ENCODE measurements at places on chromosomes 5 and 9.

DNA sequence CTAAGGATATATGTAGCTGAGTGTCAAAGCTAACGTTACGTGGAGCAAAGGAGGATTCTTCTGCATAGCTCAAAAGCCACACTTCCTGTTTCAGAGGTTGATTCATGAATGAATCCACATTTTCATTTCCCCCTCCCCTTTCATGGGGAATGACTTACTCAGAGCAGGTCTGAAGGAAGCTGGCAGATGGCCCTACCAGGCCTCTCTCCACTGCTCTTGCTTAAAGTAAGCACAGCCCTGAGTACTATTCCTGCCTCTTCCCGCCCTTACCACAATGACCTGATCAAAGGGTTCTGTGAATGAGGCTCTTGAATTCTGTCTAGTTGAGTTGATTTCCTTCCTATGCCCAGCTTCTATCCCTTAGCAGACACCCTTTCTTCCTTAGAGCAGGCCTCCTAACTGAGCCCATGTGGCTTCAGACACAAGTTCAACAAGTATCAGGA is 6.3 kb downstream of the IGIP start:
- DNase-seq: peak; percentile 64

GRCh38 chr5:180330810-180331646 is 22.1 kb downstream of the GFPT2 start:
- DNase-seq: no peak

GRCh38 chr5:163305655-163306054 is 131.7 kb upstream of the CCNG1 start:
- DNase-seq: no peak

- peak; percentile 33 for DNase-seq
Observed at GRCh38 chr5:108345541-108346171, 36.2 kb downstream of the FBXL17 start.

- DNase-seq: no peak
Observed at GRCh38 chr9:109109967-109110328, 9.8 kb downstream of the TMEM245 start.

DNA sequence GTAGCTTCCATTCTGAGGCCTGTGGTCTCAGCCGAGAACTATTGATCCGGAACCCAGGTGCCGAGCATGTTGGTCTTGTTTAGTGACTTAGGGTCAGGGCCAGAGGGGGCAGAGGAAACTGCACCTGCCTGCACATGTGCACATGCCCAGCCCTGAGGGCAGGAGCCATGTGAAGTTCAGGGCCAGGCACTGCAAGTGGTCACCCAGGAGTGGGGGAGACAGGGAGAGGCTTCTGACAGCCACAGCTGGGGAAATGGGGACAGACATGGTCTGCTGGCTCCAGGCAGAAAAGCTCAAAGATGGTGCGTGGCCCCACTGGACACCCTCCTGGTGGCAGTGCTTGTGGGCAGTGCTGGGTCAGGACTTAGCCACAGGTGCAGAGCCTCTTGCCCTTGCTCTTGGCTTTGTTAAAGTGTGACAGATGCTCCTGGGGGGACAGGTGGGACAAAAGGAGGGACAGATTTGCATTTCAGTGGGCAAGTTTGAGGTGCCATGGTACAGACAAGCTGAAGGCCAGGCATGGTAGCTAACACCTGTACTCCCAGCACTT is 134.4 kb downstream of the CACNA1B start:
- DNase-seq: no peak

DNA sequence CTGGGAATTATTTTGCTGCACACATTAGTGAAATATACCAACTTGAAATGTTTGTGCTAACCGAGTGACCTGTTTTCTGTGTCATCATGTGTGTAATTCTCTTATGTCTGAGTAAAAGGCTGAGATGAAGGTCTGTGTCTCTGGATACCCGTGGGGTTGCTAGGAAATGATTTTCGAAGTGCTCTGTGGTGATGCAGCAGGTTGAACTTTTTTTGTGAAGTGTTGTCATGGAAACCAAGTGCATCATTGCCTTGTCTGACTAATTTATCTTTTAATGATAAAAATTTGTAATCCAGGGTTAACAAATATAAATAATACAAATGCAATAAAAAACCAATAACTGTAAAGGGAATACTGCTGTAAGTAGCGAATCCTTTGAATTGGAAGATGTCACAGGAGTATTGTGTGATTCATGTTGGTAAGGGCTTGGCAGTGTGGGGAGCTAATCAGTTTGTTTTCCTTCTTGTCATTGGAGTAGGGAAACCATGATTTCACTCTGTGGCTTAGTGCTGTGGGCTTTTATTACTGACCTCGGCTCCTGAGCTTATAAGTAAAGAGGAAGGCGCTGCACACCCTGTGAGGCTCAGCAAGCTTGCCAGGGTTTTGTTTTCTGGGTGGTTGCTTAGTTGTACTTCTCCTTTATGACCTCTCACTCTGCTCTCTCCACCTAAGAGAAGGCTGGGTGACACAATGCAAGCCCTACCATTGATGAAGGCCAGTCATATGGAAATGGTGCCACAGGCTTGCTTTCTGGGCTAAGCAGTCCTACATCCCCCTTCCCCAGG is 22.3 kb downstream of the PDE8B start:
- peak; percentile 76 for DNase-seq

DNA sequence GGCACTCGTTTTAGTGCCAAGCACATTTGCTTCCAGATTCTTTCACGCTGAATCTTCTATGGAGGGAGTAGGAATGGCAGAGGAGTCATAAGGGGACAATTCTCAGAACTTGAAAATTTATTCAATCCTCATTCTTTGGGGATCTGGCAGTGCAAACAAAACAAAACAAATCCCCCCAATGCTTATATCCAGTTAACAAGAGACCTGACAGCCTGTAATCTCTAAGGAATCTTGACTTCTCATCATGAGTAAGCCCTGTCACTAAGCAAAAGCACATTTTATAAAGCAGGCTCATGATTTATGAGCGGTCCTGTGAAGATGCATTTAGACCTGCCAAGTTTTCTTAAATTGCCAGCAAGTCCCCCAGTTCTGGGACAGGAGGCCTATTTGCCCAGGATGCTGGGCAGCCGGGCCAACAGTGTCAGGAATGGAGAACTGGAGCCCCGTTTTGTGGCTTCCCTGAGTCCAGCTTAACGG is 513.9 kb downstream of the CTNND2 start:
- no peak for DNase-seq

DNA sequence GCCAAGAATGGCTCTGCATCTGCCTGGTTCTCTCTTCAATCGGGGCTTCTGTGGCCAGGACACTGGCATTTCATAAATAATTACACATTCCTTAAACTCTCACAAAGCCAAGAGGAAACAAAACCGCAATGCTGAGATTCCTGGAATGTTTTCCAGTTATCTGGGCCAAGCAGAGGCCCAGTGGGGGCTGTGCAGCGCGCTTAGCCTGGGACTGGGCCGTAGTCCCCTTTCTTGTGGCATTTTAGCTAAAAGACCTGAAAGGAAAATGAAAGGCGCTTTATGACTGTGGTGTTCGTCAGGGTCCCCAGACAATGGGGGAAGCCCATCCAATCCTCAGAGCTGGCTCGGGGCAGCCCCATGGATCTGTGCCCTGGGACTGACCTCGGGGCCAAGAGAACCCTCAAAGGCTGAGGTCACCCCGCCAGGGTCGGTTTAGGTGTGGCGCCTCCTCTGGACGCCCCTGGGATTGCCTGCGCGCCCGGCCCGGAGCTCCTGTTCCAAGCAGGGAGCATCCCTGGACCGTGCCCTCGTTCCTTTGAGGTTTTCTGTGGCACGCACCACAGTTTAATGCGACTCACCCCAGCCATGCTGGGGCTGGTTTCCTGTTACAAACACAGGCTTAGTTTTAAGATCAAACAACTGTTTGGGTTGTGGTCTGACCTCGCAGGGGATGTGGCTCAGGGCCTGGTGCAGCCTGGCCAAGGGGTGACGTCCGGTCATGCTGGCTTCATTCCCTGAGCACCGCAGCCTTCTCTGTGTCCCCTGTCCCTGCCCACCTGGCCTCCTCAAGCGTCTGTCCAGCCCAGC is 51.5 kb upstream of the NKD2 start:
- DNase-seq: no peak

DNA sequence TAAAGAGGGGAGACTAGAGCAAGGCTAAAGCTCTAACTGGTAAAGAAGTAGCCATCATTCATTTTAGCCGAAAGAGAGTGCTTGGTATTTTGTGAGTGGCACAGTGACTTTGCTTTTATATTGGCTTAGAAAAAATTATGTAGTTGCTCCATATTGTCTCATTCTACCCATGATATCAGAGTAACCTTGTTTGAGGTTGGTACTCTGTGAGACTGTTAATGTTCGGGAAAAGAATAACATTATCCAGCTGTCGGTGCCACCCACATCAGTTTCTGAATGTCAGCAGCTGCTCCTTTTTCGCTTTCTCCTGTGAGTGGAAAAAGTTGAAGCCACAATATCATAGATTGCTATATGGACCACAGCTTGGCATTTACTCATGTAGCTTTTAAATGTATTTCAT is 376.4 kb upstream of the KCNN2 start:
- no peak for DNase-seq

DNA sequence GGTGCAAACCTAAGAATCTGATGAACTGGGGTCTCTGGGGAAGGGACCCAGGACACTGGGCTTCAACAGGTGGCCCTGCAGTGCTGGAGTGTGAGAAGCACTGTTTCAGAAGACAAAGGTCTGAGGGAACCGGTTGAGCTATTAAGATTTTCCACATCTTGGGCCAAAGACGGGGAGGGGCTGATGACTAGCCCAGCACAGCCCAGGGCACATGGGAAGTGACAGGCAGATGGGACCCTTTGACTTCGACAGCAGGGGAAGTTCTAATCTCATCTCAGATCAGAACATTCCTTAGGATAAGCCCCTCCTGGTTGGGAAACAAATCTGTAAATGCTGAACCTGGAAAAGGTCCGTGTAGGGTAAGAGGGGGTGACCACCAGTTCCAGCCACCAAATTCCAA is 67.4 kb downstream of the RAPGEF1 start:
- DNase-seq: no peak

- DNase-seq: no peak
Observed at GRCh38 chr9:135641745-135642144, 2.4 kb upstream of the GLT6D1 start.

GRCh38 chr5:140344683-140345423 is 1.6 kb downstream of the HBEGF start:
- DNase-seq: no peak

DNA sequence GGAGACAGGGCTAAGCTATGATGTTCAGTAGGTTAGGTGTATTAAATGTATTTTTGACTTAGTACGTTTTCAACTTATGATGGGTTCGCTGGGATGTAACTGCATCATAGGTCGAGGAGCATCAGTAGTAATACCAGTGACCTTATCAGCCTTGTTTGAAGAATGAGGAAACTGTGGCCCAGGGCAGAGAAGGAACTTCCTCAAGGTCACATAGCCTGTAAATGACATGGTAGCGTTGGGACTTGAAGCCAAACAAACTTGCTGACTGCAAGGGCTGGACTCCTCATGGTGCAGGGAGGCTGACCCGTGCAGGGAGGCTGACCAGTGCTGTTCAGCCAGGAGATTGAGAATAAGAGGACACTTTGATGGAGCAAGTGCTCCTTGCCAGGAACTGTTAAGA is 21.3 kb upstream of the PTPN3 start:
- DNase-seq: no peak

DNA sequence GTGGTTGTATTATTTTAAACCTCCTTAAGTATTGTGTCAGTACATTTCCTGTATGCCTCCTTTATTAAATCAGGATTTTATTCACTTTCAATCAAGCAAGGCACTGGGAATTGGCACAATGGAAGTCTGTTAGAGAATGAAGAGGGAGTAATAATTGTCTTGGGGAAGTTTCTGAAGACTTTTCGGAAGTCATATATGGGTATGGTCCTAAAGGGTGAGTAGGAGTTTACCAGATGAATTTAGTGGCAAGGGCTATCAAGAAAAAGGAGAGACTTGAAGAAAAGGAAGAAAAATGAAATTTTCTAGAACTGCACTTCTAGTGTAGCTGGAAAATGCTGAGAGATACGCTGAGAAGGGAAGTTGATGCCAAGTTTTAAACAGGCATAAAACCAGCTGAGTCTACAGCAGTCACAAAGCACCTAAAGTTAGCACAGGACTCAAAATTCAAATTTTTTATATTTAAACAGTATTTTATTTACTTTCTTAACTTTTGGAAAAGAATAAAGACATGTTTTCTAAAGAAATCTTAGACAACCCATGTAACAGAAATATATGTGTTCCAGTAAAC is 184.9 kb downstream of the SMC2 start:
- DNase-seq: no peak

DNA sequence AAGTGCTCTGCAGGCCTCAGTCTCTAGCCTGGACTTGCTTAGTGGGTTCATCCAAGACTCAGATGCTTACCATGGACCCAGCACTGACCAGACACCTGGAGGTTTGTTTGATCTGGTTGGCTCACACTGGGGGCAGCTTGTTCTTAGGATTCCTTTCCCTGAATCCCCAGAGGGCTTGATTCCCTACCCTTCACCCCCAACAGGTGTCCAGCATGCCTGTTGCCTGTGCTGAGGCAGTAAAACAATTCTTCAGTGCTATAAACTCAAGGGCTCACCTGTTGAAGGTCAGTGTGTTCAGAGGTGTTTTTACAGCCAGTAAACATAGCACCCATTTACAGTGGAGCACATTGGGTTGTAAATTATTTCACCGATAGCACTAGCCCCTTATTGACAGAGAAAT is 123.8 kb upstream of the KLF4 start:
- no peak for DNase-seq

DNA sequence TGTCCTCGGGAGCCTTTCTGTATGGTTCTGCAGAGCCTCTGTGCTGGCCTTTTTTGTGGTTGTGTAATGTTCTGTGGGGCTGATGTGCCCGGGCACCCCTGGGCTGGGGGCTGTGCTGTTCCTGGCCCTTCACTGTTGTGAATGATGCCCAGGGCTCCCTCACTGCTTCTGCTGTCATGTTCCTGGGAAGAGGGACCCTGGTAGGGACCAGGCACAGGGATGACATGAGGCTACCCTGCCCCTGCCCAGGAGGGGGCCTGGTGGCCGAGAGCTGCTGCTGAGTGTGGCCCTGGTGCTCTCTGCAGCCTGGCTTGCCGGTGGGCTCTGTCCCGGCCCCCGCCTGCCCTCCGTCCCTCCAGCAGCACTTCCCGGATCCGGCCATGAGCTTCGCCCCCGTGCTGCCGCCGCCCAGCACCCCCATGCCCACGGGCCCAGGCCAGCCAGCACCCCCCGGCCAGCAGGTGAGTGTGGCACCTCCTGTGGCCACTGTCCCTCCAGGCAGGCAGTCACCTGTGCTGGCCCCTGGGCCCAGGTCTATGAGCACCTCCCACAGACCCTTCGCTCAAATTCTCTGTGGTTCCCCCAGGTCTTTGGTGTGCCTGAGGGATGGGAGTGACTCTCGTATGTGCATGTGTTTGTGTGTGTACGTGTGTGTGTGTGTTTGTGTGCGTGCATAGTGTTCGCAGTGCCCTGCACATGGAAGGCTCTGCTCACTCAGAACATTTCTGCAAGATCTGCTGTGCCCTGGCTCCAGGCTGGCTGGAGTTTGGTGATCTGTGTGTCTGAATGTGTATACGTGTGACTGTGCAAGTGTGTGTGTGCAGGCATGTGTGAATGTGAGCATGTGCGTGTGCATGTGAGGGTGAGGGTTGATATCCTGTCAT is 72.3 kb downstream of the WNK2 start:
- no peak for DNase-seq

- DNase-seq: no peak
Observed at GRCh38 chr9:136052991-136053756, 41.9 kb downstream of the NACC2 start.

- no peak for DNase-seq
Observed at GRCh38 chr9:100465761-100466160, 7.2 kb upstream of the TMEFF1 start.

All from GDM1 (cell line).